ENCODE measurements at places on chromosomes 1 and 21. TPM values are rescaled to one million over a fixed set of nuclear protein-coding genes. Genes with fewer than 3 reads are reported as not detected.

Gene RAVER2
- total RNA-seq, result 3.9 TPM

Gene S100A7
- not detected for total RNA-seq

Gene PDPN
- not detected for total RNA-seq

Gene KLHL20
- 13.0 TPM for total RNA-seq

Gene ESPN
- total RNA-seq, result 0.57 TPM

Gene ASCL5
- total RNA-seq, result 0.16 TPM

Gene ITLN1
- total RNA-seq, result not detected

Gene C1orf159
- total RNA-seq, result 13.8 TPM

Gene BMP8B
- total RNA-seq, result 5.2 TPM

Gene PDIK1L
- total RNA-seq, result 1.7 TPM

Gene NME7
- total RNA-seq, result 18.8 TPM

Gene ARF1
- total RNA-seq, result 452 TPM

Gene RSPH1
- total RNA-seq, result 0.66 TPM

Gene CHODL
- not detected for total RNA-seq

Gene PGLYRP3
- not detected for total RNA-seq

Gene ACAP3
- total RNA-seq, result 16.9 TPM

All from A549 treated with AZD2906 at 1 μM for 4 hours (cell line).